ENCODE measurements at places on chromosomes 4 and X. TPM values are rescaled to one million over a fixed set of nuclear protein-coding genes. Genes with fewer than 3 reads are reported as not detected.

ATOH1 gene
- not detected for total RNA-seq

VMA21 gene
- total RNA-seq = 60.4 TPM

PROM1 gene
- total RNA-seq = 6.0 TPM

DNA sequence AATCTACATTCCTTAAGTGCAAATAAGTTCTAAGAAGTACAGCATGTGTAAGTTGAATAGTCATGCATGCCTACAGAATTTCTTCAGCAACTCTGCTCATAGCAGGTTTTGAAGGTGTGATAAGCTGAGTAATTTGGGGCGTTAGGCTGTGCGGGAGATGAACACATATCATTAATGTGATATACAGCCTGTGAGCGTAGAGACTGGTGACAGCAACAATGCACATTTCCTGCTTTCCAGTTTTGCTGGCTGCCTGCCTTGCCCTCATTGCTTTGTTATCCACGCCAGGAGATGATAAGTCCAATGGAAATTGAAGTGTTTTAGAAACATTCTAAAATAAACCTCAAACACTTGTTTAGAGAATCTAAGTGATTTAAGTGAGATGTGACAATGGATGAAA, 1709.4 kb downstream of the ARAP2 start:
- DNase-seq = no peak

DNA sequence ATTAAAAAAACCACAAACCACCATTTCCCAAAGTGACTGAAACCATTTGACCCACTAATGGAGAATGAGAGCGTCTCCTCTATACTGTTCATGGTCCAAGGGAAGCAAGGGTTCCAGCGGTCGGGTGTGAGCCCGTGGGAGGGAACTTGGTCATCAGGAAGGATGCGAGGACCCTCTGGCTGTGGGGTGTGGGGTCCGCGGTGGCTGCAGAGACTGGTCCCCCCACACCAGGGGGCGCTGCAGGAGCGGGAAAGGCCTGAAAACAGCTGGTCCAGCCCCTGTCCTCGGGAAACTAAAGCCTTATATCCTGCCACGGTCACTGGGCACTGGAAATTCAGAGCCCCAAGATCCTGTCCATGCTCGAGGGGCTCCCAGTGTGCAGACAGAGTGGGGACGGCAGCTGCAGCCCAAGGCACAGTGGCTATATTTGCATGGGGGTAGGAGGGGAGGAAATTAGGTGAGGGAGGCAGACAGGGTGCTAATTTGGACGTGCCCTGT, 4.3 kb downstream of the BLOC1S4 start:
- DNase-seq = peak; percentile 57

- no peak for DNase-seq
Measured at GRCh38 chr4:4655011-4655410, 113.2 kb upstream of the STX18 start.

GRCh38 chrX:120485315-120485637, 16.2 kb upstream of the LAMP2 start:
- DNase-seq = no peak
